Fibroblast of skin of back (primary cell): ENCODE measurements at places on chromosomes 7 and 10.

DNA sequence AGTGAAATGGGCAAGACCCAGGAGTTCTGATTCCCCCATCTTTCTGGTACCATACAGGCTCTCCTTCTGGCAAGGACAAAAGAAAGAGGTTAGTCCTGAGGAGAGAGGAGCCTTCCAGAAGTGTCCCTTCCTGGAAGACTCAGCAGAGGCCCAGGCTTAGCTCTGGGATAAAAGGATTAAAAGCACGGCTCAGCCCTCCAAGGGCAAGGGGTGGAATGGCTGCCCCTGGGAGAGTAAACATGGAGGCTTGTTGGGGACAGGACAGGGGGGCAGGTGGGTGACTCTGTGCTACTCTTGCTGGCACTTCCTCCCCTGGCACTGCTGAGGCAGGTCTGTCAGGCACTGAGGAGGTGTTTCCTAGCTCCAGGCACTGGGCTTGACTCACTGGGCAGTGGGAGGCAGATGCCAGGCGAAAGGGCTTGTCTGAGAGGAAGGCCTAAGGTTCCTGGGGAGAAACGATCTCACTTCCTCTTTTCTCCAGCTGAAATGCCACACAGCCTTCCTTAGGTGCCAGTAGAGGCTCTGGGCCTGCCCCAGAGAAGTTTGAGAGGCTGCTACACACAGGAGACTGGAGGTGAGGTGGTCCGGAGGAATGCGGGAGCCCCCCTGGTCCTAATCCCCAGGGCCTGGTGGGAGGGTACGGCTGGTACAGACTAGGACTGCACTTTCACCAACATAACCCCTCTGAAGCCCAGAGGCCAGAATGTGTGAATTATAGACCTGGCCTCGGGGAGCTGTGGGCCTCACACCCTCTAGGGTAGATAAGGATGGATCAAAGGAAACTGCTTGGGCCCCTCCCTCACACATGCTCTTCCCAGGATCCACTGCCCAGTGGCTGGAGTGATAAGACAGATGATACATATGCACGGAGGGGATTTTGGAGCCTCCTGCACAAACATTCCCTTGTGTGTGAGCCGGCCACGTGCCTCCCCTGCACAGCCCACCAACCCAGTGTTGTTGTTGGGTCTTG, 63.2 kb upstream of the PODXL start:
- DNase-seq = peak; percentile 49

GRCh38 chr7:140079121-140079536, 16.4 kb upstream of the PARP12 start:
- DNase-seq = peak; percentile 19

GRCh38 chr7:21580073-21580521, 37.3 kb downstream of the DNAH11 start:
- DNase-seq = peak; percentile 16

DNA sequence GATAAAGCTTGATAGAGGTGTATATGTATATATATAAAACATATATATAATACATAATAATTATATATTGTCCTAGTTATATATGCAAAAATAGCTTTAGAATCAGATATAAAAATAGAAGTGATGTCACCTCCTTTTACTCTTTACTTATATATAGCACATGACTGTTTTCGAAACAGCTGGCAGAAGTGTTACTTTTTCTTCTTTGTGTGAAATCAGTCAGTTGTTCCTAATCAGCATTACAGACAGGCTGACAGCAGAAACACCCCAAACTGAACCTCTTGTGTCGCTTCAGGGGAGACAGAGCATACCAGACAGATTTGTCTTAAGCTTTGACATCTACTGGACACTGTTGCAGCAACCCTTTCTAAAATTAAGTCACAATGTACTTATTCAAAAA, 684.9 kb upstream of the CELF2 start:
- peak; percentile 25 for DNase-seq
